HepG2 (cell line): ENCODE measurements at places on chromosomes 12 and 14.
A peak's percentile ranks its signal among the peaks of the same experiment; 100 is the strongest.

- no peaks in the 10 kb centered on the region for H3K27me3 ChIP-seq
- no peak for DNase-seq
- no peaks in the 10 kb centered on the region for H3K4me1 ChIP-seq
- H3K4me3 ChIP-seq, result no peak overlapping the region
These were observed 118.8 kb upstream of the CCND2 start for GRCh38 chr12:4154672-4155225.

GRCh38 chr14:30520536-30520935 lies 38.4 kb upstream of the G2E3 start:
- H3K27ac ChIP-seq, result no peak overlapping the region
- no peak overlapping the region for H3K4me3 ChIP-seq
- H3K36me3 ChIP-seq, result no peaks in the 10 kb centered on the region

DNA sequence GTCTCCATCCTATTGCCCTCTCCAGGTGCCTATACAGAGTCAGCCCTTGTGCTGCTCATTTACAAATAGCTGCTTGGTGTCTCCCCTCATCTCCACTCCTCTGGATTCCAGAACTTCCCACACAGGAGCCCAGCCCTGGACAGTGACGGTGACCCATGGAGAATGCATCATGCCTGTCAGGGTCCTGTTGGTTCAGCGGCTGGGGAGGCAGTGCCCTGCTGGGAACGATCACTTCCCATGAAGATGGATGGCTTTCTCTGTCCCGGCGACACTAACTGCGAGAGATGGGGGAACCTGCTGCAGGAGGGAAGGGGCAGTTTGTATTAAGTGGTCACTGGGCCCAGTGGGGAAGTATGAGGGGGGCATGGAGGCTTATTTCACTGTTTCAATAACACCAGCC lies 395.0 kb upstream of the TBX3 start:
- no peaks in the 10 kb centered on the region for H3K36me3 ChIP-seq
- no peak for DNase-seq
- no peak overlapping the region for H3K27ac ChIP-seq
- H3K27me3 ChIP-seq, result no peaks in the 10 kb centered on the region
- no peak overlapping the region for H3K4me3 ChIP-seq
- peaks cover 24% of the 10 kb centered on the region for H3K4me1 ChIP-seq

- H3K27ac ChIP-seq, result no peak overlapping the region
- no peaks in the 10 kb centered on the region for H3K36me3 ChIP-seq
- DNase-seq, result no peak
- peaks cover 14% of the 10 kb centered on the region for H3K4me1 ChIP-seq
These were observed 206.0 kb upstream of the DIO3 start for GRCh38 chr14:101355284-101355683.

- no peak overlapping the region for H3K27ac ChIP-seq
- no peaks in the 10 kb centered on the region for H3K27me3 ChIP-seq
- H3K36me3 ChIP-seq, result no peaks in the 10 kb centered on the region
- H3K4me3 ChIP-seq, result no peak overlapping the region
These were observed 21.7 kb downstream of the TAOK3 start for GRCh38 chr12:118350908-118351559.

DNA sequence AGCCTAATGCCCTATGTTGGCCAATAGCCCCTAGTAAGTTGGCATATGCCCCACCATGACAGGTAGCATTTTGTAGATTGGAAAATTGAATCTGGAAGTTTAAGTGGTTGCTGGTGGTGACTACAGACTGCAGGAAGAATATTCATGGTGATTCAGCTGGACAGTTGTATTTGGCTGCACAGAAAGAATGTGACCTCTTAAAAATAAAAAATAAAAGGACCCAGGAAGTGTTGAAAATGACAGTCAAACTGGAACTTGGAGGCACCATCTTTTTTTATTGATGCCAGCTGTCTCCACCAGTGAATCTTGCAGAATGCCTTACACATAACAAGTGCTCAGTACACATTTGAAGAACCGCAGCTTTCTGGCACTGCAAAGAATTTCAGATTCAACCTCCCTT lies 73.9 kb downstream of the PRMT8 start:
- H3K36me3 ChIP-seq, result no peaks in the 10 kb centered on the region
- H3K27me3 ChIP-seq, result no peaks in the 10 kb centered on the region; the same call in 1 of the 2 replicates
- no peaks in the 10 kb centered on the region for H3K4me1 ChIP-seq
- DNase-seq, result no peak
- H3K27ac ChIP-seq, result no peak overlapping the region

DNA sequence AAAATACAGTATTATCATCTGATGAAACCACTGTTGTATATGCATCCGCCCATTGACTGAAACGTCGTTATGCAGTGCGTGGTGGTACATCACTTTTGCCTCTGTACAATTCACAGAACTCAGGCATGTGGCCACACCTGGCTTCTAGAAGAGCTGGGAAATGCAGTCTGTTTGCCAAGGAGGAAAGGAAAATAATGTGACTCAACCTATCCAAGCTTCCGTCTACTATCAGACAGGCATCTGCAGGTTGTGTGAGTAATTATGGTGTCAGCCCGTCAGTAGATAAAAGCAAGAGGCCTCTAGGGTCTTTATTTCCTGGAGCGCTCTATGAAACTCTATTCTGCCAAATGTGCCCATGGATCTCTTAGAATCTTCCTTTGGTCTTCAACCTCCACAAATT lies 111.6 kb downstream of the BBS10 start:
- DNase-seq, result peak; percentile 12
- no peaks in the 10 kb centered on the region for H3K36me3 ChIP-seq
- H3K27ac ChIP-seq, result no peak overlapping the region
- H3K4me3 ChIP-seq, result no peak overlapping the region
- 0 out of 2 replicates have a peak, but pooled peaks cover 5% of the 10 kb centered on the region for H3K4me1 ChIP-seq
- H3K27me3 ChIP-seq, result no peaks in the 10 kb centered on the region

GRCh38 chr14:82776958-82777357 lies 1243.3 kb upstream of the SEL1L start:
- H3K4me1 ChIP-seq, result no peaks in the 10 kb centered on the region
- no peak overlapping the region for H3K27ac ChIP-seq
- H3K27me3 ChIP-seq, result no peaks in the 10 kb centered on the region
- H3K36me3 ChIP-seq, result no peaks in the 10 kb centered on the region
- no peak for DNase-seq
- no peak overlapping the region for H3K4me3 ChIP-seq

GRCh38 chr14:69013943-69014782 lies 35.1 kb upstream of the ACTN1 start:
- H3K27me3 ChIP-seq, result no peaks in the 10 kb centered on the region
- H3K4me3 ChIP-seq, result peak overlapping the region; percentile 40; the same call in 1 of the 2 replicates
- H3K36me3 ChIP-seq, result no peaks in the 10 kb centered on the region
- H3K27ac ChIP-seq, result no peak overlapping the region

DNA sequence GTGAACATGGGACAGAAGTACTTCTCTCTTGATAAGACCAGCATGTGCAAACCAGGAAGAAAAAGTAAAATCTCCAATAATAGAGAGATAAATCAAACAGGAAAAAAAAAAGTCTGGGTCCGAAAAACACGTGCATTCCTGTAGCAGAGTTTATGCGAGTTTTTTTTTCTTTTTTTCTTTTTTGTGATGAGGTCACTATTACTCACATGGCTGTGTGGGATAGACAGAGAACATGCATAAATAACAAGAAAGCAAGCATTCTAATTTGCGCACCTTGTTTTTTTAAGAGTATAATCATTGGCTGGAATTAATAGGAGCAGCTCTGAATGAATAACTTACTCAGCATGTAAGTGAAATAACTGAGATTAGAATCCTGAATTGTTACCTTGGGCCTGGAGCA lies 91.9 kb upstream of the CPM start:
- no peak overlapping the region for H3K27ac ChIP-seq
- H3K36me3 ChIP-seq, result no peaks in the 10 kb centered on the region
- H3K27me3 ChIP-seq, result no peaks in the 10 kb centered on the region
- H3K4me1 ChIP-seq, result no peaks in the 10 kb centered on the region

DNA sequence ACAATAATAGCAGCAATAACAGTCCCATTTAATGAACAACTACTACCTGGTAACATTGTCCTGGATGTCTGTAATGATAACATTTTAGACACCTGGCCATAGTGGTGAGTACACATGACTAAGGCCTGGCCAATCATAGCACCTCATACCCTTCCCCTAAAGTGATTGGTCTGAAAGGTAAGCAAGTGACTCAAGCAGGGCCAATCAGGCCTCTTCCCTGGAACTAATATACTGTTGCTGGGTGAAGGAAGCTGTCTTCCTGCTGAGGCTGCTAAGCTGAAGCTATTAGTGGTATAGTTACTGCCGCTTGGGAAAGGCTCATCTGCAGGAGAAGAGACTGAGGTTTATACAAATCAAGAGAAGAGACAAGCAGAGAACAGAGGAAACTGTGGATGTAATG lies 18.7 kb upstream of the NOS1 start:
- DNase-seq, result no peak
- no peak overlapping the region for H3K4me3 ChIP-seq
- no peaks in the 10 kb centered on the region; the same call in 2 of the 3 replicates for H3K27me3 ChIP-seq
- H3K27ac ChIP-seq, result no peak overlapping the region
- no peaks in the 10 kb centered on the region for H3K36me3 ChIP-seq
- H3K4me1 ChIP-seq, result no peaks in the 10 kb centered on the region

GRCh38 chr12:70847871-70848270 lies 72.7 kb downstream of the PTPRR start:
- H3K4me1 ChIP-seq, result no peaks in the 10 kb centered on the region
- no peak for DNase-seq
- no peak overlapping the region for H3K4me3 ChIP-seq

DNA sequence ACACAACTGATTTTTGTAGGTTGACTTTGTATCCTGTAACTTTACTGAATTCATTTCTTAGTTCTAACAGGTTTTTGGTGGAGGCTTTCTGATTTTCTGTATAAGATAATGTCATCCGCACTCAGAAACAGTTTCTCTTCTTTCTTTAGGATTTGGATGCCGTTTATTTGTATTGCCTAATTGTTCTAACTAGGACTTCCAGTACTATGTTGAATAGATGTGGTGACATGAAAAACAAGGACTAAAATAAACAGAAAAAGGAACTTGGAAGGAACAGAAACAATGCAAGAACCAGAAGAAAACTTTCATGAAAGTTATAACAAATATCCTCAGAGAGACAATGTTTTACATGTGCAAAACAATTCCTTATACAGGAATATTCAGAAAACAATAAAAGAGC lies 100.3 kb downstream of the GTF2A1 start:
- H3K4me1 ChIP-seq, result no peaks in the 10 kb centered on the region
- H3K36me3 ChIP-seq, result no peaks in the 10 kb centered on the region
- DNase-seq, result no peak
- no peaks in the 10 kb centered on the region for H3K27me3 ChIP-seq
- H3K4me3 ChIP-seq, result no peak overlapping the region

DNA sequence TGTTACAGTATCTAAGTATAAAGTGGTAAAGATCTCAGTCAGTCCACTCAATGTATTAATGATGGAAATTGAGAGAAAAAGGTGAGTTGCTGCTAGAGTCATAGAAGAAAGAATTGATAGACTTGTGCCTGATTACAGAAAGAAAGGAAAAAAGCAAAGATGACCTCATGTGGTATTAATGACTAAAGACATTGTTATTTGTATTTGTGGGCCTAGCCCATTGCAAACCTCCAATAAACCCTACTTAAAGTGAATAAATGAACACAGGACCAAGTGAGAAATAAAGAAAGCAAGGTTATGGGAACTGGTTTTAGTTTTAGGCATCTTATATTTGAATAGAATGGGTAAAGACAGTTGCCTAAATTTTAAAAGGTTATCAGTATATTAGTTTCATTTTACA lies 105.5 kb downstream of the SYT1 start:
- H3K4me3 ChIP-seq, result no peak overlapping the region
- H3K27ac ChIP-seq, result no peak overlapping the region
- H3K36me3 ChIP-seq, result no peaks in the 10 kb centered on the region
- no peaks in the 10 kb centered on the region for H3K27me3 ChIP-seq
- H3K4me1 ChIP-seq, result no peaks in the 10 kb centered on the region
- DNase-seq, result no peak

DNA sequence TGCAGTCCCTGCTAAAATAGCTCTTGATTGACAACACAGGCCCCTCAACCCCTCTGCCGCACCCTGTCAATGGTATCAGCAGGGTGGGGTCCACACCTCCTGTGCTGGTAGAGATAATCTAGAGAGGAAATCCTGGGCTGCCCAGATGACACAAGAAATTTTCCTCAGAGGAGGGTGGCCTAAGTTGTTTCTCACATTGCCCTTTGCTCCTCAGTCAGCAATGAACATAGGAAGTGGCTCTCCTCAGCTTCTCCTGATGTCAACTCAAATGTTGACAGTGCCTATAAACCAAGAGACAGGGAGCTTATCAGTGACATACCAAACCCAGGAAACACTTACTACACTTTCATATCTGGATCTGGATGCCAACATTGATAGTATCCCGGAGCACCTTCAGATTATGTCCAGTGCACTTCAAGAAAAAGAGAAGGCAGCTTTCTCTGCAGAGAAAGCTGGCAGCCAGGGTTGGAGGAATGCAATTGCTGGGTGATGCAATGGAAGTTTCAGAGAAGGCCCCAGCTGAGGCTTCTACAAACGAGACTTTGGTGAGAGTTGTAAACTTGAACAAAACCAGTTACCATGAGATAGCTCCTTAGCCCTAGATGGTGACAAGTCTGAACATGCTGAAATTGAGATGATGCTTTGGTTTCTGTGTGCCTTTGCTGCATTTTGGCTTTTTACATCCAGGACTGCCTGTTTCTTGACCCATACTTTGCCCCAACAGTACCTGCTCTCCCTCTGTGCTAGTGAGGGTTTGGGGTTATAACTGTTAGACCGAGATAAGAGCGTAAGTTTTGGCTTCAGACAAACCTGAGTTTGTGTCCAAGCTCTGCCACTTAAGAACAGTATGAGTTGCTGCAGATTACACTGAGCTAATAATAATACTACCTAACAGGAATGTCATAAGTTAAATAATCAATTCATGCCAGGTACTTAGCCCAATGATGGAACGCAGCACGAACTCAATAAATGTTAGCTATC lies 183.5 kb downstream of the NUAK1 start:
- no peak for DNase-seq
- H3K36me3 ChIP-seq, result no peaks in the 10 kb centered on the region
- no peaks in the 10 kb centered on the region for H3K27me3 ChIP-seq
- no peaks in the 10 kb centered on the region for H3K4me1 ChIP-seq
- H3K4me3 ChIP-seq, result no peak overlapping the region
- H3K27ac ChIP-seq, result no peak overlapping the region

- no peaks in the 10 kb centered on the region for H3K36me3 ChIP-seq
- H3K27ac ChIP-seq, result no peak overlapping the region
- DNase-seq, result no peak
- no peaks in the 10 kb centered on the region for H3K27me3 ChIP-seq
These were observed 69.2 kb upstream of the MED13L start for GRCh38 chr12:116346741-116347140.

GRCh38 chr12:26268841-26269561 lies 73.6 kb downstream of the SSPN start:
- H3K4me3 ChIP-seq, result no peak overlapping the region
- H3K36me3 ChIP-seq, result no peaks in the 10 kb centered on the region
- peaks cover 37% of the 10 kb centered on the region for H3K4me1 ChIP-seq
- H3K27ac ChIP-seq, result no peak overlapping the region

- peak overlapping the region; percentile 37 for H3K27ac ChIP-seq
- H3K4me3 ChIP-seq, result no peak overlapping the region
- H3K4me1 ChIP-seq, result peaks cover 32% of the 10 kb centered on the region
- H3K27me3 ChIP-seq, result no peaks in the 10 kb centered on the region; the same call in 2 of the 3 replicates
These were observed 83.6 kb upstream of the USP44 start for GRCh38 chr12:95634622-95635621.

DNA sequence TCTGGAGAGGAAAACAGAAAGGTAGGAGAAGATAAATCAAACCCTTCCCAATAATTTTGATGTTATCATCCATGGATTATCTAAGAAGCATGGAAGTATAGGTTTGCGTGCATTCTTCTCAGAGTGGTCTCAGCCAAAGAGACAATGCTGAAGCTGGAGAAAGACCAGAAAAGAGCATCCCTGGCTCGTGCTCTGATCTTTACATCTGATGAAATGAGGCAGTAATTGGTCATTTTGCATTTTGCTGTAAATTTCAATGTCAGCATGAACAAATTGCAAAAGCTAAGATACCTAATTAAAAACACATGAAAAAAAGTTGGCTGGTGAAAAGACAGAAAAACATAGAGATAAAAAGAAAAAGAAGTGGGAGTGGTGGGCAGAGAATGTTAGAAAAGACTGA lies 252.4 kb downstream of the ITPR2 start:
- no peak overlapping the region for H3K4me3 ChIP-seq
- no peak overlapping the region for H3K27ac ChIP-seq
- H3K4me1 ChIP-seq, result no peaks in the 10 kb centered on the region
- no peak for DNase-seq
